ENCODE measurements at places on chromosomes 5 and 9.
A peak's percentile ranks its signal among the peaks of the same experiment; 100 is the strongest.

GRCh38 chr5:78727786-78728761 is 79.5 kb upstream of the LHFPL2 start:
- DNase-seq = peak; percentile 25

DNA sequence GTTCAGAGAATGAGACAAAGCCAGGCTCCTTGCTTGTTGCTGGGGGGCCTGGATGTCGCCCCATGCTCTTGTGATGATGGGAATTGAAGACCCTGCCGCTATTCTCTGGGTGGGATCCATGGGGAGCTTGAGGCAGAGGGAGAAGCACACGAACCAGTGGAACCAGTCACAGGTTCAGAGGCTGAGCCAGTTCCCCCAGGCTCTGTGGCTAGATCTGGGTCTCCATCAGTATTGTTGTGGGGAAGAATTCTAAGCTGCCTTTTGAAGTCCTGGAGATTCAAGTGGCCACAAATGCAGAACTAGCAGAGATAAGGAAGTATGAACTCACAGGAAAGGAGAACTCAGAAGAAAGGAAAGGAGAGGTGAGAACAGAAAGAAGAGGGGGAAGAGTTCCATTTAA is 219.4 kb downstream of the MSX2 start:
- DNase-seq = no peak

- no peak for DNase-seq
These were observed 105.3 kb upstream of the RORB start for GRCh38 chr9:74391816-74392215.

GRCh38 chr5:103923616-103924168 is 361.1 kb upstream of the NUDT12 start:
- no peak for DNase-seq

- DNase-seq = no peak
These were observed 47.3 kb downstream of the PWWP2A start for GRCh38 chr5:160071916-160072315.

DNA sequence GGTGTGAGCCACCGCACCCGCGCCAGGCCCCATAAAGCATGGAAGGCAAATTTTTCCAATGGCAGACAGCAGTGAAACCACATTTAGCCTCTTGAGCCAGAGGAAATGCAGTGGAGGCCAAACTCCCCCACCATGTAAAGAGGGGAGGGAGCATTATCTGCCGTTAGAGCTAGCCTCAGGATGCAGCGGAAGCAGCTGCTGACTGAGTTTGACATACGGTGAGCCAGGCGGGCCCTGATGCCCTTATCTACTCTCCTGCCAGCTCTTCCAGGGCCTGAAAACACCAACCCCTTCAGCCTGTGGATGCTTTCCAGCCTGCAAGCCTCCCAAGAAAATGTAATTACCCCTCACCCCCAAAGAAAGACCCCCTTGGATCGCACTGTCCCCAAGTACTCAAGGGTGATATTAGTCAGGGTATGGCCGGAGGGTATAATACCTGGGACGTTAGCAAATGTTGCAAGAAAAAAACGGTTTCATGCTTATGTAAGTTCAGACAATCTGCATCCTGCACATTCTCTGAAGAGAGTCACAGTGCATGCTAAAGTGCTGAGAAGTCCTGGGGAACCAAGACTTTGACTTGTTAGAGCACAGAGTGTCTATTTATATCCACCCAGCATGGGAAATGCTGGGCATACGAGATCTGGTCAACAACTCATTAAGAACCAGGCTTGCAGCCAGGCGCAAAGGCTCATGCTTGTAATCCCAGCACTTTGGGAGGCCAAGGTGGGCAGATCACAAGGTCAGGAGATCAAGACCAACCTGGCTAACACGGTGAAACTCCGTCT is 11.3 kb upstream of the GGTA1 start:
- no peak for DNase-seq

- DNase-seq = no peak
These were observed 311.7 kb downstream of the TRIM36 start for GRCh38 chr5:114857941-114858551.

DNA sequence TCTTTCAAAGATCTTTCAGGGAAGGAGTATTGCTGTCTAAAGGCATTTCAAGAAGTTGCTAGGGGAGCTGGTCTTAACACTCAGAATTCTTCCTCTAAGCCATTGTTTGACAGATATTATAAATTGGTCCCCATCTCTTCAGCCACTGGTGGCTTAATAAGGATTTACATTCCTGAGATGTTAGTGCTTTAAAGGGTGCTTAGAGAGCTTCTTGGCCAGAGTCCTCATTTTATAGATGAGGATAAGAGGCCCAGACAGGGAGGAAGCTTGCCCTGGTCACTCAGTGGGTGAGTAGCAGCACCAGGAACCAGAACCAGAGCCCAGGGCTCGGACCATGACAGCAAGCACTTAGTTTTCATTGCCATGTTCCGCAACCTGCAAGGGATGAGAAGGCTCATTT is 53.2 kb downstream of the GALNT10 start:
- no peak for DNase-seq

DNA sequence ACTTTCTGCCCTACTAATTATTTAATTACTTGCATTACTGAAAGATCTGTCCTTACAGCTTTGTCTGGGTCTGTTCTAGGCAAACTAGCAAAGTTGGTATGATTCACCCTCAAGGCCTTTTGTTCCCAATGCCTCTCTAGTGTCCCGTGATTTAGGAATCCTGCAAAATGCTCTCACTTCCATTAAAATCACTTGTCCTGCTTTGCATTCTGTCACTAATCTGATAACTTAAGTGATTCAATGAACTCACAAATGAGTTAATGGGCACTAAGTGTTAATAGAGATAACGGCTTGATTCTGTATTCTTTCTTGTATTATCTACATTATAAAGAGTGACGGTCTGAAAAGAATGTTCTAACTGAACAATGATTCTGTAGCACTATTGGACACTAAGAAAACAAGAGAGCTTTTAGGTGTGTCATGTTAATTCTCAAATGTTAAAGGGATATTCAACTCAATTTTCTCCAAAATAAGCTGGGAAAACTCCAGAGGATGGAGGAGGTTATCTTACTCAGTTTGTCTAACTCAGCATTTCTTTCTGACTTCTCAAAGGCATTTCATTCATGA is 697.3 kb downstream of the CETN3 start:
- no peak for DNase-seq

DNA sequence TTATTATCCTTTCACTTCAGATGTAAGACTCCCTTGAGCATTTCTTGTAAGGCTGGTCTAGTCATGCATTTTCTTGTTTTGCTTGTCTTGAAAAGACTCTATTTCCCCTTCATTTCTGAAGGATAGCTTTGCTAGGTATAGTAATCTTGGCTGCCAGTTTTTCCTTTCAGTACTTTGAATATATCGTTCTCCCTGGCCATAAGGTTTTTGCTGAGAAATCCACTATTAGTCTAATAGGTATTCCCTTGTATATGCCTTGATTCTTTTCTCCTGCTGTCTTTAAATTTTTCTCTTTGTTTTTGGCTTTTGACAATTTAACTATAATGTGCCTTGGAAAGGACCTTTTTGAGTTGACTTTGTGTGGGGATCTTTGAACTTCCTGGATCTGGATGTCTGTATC is 16.8 kb upstream of the OR2S2 start:
- DNase-seq = no peak

DNA sequence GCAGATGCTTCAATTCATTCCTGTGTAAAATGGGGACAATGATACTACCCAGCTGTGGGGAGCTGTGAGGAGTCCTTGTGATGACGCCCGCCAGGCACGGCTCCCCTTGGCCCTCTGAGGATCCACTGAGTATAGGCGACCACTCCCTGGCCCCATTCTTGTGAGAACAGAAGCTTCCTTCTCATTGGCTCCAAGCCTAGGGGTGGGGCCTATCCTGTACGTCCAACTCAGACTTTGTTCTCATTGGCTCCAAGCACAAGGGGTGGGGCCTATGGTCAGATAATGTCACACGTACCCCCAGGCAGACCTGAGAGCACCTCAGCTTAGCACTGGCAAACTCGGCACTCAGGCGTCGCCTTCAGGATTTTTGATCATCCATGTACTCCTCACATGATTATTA is 232.9 kb upstream of the MVB12B start:
- DNase-seq = no peak

DNA sequence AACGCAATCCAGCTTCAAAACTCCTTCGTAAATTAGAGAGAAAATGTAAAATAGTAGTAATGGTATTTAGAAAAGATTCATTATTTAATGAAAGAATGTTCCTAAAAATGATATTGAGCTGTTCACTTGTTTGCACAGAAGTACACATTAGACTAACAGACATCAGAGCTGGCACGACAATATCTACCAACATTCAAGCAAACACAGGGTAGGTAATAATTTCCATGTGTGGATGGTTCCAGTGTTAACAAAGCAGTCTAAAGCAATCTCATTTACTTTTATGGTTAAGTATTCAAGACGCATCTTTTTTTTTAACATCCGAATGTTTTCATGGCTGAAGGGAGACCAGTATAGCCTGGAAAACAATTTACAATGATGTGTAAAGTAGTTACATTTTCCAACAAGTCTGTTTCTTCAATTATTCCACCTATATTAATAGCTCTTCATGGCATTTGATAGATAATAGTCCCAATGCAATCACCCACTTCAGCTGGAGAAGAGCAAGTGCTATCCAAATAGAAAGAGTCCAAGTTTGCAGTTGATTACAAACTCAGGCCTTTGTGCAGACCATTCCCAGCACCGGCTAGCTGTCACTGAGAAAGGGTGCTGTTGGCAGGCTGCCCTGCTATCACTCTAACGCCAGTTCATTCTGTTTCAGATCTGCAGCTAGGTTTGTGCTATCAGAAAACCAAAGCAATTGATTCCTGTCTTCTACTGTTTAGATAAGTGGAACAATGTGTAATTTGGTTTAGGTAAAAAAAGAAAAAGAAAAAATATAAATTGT is 458.8 kb downstream of the DTWD2 start:
- no peak for DNase-seq

- DNase-seq = no peak
These were observed 17.1 kb downstream of the TRMO start for GRCh38 chr9:97905228-97905627.

GRCh38 chr5:99019812-99020697 is 91.2 kb upstream of the CHD1 start:
- DNase-seq = no peak

DNA sequence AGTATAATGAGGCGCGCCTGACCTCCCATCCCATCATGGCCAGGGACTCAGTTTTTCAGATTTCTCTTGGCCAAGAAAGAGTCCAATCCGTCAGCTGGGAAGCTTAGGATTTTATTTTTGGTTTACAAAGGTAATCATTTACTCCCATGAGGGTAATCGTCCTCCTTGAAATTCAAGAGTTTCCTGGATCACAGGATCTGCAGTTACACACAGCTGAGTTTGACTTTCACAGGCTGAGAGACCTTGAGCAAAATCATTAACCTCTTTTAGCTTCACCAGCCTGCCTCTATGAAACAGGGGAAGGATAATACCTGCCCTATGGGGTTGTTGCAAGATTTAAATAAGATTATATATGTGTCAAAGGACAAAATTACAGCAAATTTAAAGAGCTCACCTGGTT is 15.4 kb upstream of the AK3 start:
- DNase-seq = no peak

DNA sequence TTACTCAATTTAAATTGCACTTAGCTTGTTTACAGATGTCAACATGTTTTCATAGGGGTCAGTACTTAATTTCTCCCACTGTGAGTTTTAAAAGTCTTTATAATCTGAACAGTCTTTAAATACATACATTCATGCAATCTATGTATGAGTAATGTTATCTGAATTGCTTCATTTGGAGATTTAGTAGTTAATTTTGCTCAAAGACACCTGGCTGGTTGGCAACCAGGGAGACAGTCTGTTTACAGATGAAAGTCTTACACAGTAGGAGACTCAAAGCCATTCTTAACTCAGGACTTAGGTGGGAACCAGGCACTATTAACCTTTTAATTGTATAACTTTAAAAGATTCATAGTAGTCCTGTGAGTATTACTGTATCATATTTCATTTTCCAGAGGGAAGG is 29.3 kb downstream of the DAB2 start:
- no peak for DNase-seq

- no peak for DNase-seq
These were observed 1.6 kb upstream of the SPZ1 start for GRCh38 chr5:80318212-80318611.

GRCh38 chr5:158142156-158142555 is 283.2 kb upstream of the CLINT1 start:
- DNase-seq = no peak

GRCh38 chr5:142881076-142881783 is 111.1 kb downstream of the ARHGAP26 start:
- peak; percentile 32 for DNase-seq

- no peak for DNase-seq
These were observed 119.7 kb downstream of the INSYN2B start for GRCh38 chr5:169860585-169860984.

DNA sequence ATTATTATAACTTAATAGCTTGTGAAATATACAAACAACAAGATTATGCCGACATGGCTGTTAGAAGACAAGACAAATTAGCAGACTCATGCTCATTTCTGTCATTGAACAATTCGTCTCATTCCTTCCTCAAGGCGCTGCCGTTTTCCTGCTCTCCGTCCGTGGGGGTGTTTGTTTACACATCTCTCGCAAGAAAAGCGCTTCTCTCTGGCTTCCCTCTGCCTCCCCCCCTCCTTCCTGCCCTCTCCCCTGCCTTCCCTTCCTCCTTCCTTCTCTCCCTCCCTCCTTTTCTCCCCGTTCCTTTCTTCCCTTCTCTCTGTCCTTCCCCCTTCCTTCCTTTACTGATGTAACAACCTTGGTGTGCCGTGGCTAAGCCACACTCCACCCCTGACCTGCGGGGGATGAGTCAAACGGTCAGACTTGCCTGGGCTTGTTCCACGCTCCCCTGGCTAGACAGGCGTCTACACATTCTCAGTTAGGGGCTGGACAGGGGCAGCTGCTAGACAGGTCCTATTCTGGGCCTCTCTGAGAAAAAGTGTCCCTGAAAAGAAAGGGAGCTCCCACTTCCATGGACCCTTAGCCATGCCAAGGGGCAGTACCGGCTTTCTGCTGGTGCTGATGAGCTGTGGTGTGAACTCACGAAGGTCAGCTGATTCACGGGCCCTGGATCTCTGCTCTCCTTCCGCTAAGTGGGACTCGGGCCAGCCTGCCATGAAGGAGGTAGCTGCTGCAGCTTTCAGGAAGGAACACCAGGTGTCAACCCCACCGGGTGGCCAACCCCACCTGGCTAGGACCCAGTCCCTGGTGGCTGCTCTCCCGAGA is 32.0 kb upstream of the SPTLC1 start:
- no peak for DNase-seq

DNA sequence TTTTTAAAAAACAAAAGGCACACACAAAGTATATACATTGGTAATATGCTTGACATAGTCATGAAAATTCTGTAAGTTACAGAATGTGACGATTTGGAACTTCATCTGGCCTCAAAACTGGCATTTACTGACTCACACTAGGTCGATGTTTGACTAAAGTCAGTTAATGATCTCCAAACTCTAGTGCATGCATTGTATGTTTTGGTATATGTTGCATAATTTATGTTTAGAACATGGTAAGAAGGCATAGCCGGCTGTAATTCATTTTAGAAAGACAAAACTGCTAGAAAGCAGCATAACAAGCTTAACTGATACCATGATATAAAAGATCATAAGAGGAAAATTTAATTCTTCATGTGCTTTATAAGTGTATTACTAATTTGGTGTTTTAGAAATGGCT is 58.6 kb upstream of the RICTOR start:
- no peak for DNase-seq
